ENCODE measurements at places on chromosomes 11 and 22. TPM values are rescaled to one million over a fixed set of nuclear protein-coding genes. Genes with fewer than 3 reads are reported as not detected.

DNA sequence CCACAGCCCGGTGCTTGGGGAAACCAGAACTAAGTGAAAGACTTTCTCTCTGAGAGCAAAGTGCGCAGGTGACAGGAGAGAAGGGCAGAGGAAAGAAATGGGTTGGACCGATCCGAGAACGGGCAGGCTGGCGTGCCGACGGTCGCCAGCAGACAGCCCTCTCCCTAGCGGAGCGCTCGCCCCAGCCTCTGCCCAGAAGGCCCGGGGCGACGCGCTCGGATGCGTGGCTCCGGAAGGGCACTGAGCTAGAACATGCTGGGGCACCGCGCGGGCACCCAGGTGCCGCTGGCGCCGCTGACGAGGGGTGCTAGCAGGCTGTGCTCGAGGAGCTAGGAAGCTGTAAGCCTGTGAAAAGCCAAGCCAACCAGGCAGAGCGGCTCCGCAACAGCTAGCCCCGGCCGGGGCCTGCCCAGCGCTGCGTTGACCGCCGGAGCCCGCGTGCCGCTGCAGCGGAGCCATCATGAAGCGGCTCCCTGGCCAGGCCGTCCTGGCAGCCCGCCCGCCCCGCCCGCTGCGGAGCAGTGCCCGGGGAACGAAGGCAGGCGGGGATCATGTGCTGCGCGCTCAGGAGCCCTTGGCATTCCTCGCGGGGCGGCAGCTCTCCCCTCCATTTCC, 22.1 kb upstream of the RRAS2 start:
- no peak for DNase-seq

DNA sequence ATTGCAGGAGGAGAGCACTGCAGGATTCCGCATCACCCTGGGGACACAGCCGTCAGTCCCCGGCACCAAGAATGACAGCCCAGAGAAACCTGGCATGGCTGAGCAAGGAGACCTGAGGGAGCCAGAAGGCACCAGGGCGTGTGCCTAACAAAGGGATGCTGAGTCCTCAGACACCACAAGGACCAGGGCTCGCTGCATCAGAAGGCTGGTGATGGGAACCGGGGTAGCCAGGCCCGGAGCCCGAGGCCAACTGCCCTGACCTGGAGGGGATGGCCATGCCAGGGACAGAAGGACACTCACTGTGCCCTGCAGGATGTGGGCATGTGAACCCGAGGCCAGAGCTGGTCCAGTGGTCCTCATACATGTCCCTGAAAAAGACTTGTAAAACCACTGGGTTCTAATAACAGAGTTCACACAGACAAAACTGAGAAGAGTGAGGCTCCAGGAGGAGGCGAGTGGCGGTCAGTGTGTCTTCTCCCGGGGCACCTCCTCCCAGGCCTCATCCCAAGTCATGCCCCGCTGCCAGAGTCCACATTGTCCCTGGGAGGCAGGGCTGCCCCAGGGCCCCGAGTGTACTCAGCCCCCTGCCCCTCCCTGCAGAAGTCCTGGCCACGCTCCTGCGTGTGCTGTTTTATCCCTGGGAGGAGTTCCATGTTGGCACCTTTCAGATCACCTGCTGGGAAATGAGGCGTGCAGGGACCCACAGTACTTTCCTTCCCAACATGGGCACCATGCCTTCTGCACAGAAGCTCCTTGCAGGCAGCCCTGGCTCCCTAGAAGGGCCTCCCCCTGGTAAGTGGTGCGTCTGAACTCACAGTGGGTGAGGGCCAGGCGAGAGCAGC, 42.5 kb downstream of the TBX1 start:
- DNase-seq, result no peak

Gene C22orf31
- polyA plus RNA-seq, result not detected

DNA sequence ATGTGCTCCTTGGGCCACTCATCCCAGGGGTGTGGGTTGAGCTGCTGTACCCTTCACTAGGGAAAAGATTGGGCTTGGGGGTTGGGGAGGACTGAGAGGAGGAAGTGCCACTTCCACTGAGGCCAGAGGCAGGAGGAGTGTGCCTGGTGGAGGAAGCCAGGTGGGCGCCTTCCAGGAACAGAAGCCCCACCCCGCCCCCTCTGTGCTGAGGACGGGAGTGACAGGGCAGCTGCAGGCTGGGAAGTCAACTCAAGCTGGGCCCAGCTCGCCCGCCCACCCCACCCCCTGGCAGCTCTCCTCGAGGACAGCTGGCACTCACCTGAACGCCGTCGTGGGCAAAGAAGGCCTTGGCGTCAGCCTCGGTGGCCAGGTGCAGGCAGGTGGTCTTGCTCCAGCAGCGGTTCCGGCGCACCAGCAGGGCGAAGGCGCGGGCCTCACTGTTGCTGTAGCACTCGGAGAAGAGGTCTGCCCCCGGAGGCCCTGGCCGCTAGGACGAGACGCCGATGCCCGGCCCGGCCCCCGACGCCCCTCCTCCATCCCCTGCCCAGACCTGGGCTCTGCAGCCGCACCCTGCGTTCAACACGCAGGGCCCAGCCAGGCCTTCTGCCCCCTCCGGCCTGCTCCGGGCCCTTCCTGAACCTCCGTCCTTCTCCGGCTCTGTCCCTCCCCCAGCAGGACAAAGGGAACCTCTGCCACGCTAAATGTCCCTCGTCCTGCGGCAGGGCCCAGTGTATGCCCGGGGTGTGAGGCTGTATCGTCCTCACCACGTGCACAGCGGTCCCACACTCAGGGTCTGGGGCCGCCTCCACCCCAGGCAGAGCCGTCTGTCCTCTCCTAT, 13.4 kb downstream of the TSSC4 start:
- DNase-seq, result no peak

Gene PRDM11
- polyA plus RNA-seq, result 17.2 TPM

- no peak for DNase-seq
Measured at GRCh38 chr11:111414267-111414931, 35.3 kb upstream of the POU2AF1 start.

Gene SLC25A1
- 65.0 TPM for polyA plus RNA-seq

Gene C11orf42
- not detected for polyA plus RNA-seq

Gene PLXNB2
- polyA plus RNA-seq, result 106 TPM

DNA sequence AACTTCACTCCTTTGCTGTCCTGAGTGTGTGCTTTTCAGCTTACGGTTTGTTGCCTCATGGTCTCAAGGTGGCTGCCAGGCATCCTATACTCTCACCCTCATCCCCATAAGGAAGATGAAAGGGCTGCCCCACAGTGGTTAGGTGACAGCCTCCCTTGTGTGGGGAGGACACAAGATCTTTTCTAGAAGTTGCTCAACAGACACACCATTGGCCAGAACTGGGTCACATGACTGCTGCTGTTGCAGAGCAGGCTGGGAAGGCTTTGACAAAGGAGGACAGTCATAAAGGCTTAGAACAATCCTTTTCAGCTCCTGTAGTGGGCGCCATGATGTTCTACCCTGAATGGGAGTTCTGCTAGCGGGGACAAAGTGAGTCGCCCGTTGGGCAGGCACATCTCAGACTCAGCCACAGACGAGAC, 69.7 kb upstream of the RASD2 start:
- DNase-seq, result no peak

Measured in urinary bladder (tissue), 4 donors.